ENCODE measurements at places on chromosomes 3 and 15.

- no peaks in the 10 kb centered on the region for H3K36me3 ChIP-seq
- H3K4me1 ChIP-seq, result no peaks in the 10 kb centered on the region
- H3K27ac ChIP-seq, result no peak overlapping the region
- DNase-seq, result no peak
- H3K27me3 ChIP-seq, result no peaks in the 10 kb centered on the region
These were observed 63.6 kb downstream of the SCN5A start for GRCh38 chr3:38585791-38586420.

DNA sequence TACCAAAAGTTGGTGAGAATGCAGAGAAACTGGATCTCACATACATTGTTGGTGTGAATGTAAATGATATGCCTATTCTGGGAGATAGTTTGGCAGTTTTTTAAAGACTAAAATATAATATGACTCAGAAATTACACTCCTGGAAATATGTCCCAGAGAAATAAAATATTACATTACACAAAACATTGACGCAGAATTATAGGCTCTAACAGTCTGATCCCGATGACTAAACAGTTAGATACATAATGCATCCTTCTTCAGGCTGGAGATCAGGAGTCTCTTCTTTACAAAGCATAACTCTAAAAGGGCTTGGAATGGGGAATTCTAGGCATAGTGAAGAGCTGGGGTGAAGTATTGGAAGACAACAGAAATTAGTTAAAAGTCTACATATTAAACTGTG, 586.2 kb upstream of the NECTIN3 start:
- peaks cover 3% of the 10 kb centered on the region for H3K36me3 ChIP-seq
- H3K4me1 ChIP-seq, result no peaks in the 10 kb centered on the region
- H3K27me3 ChIP-seq, result peaks cover 1% of the 10 kb centered on the region

GRCh38 chr3:71140477-71140876, 443.1 kb downstream of the FOXP1 start:
- peaks cover 41% of the 10 kb centered on the region for H3K4me1 ChIP-seq
- no peaks in the 10 kb centered on the region for H3K27me3 ChIP-seq
- peak overlapping the region; percentile 87 for H3K27ac ChIP-seq
- H3K36me3 ChIP-seq, result peaks cover 17% of the 10 kb centered on the region
- no peak for DNase-seq

DNA sequence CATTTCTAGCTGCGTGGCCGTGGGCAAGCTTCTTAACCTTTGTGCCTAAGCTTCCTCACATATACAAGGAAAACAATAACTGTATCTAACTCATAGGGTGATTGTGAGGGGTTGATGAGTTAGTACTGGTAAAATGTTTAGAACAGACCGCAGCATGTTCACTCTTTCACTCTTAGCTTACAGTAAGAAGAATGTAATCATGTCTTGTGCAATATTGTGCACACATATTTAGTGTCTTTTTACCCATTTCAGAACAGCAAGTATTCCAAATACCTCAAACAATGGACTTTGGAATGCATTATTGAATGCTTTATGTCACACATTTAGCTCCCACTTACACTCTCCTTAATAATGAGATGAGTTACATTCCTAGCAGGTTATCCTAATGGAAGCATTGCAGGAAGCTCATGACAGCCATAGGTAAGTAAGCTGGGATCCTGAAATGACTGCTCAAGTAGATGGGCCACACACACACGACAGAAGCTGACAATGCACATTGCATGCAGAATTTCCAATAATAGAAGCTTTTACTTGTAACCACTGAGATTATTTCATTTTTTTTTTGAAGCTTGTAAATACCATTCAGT, 468.9 kb upstream of the WNT5A start:
- no peaks in the 10 kb centered on the region for H3K4me1 ChIP-seq
- no peaks in the 10 kb centered on the region for H3K36me3 ChIP-seq
- H3K27me3 ChIP-seq, result no peaks in the 10 kb centered on the region
- DNase-seq, result no peak
- H3K27ac ChIP-seq, result no peak overlapping the region

DNA sequence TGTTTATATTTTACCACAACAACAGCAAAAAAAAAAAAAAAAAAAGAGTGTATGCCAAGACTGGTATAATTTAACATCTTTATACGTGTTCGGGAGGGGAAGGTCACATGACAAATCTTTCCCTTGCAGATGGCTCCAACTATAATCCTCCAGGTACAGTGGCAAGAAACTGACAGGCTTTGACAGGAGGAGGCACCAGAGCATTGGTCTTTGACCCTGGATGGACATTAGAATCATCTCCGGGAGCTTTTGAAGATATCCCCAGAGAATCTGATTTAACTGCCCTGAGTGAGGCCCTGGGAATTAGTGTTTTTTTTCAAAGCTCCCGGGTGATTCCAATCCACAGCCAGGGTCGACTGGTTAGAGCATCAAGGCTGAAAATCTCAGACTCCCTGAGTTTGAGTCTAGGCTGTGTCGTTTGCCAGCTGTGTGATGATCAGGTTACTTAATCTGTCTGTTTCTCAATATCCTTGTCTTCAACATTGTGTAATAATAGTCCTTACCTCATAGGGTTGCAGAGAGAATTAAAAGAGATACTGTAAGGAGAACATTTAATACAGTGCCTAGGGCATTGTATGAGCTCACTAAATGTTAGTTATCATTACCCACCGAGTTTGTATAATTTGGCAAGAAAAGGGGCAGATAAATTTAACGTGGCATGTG, 8.9 kb upstream of the SEMA5B start:
- H3K27me3 ChIP-seq, result peaks cover 43% of the 10 kb centered on the region
- H3K36me3 ChIP-seq, result no peaks in the 10 kb centered on the region
- H3K4me1 ChIP-seq, result no peaks in the 10 kb centered on the region
- no peak overlapping the region for H3K27ac ChIP-seq
- H3K4me3 ChIP-seq, result no peak overlapping the region

- no peaks in the 10 kb centered on the region for H3K36me3 ChIP-seq
- no peak overlapping the region for H3K4me3 ChIP-seq
- H3K4me1 ChIP-seq, result no peaks in the 10 kb centered on the region
- peaks cover 3% of the 10 kb centered on the region for H3K27me3 ChIP-seq
- no peak overlapping the region for H3K27ac ChIP-seq
These were observed 810.0 kb upstream of the NR2F2 start for GRCh38 chr15:95520511-95520910.

GRCh38 chr3:94787734-94788270, 724.9 kb downstream of the NSUN3 start:
- H3K27me3 ChIP-seq, result no peaks in the 10 kb centered on the region
- H3K4me1 ChIP-seq, result no peaks in the 10 kb centered on the region
- no peaks in the 10 kb centered on the region for H3K36me3 ChIP-seq

DNA sequence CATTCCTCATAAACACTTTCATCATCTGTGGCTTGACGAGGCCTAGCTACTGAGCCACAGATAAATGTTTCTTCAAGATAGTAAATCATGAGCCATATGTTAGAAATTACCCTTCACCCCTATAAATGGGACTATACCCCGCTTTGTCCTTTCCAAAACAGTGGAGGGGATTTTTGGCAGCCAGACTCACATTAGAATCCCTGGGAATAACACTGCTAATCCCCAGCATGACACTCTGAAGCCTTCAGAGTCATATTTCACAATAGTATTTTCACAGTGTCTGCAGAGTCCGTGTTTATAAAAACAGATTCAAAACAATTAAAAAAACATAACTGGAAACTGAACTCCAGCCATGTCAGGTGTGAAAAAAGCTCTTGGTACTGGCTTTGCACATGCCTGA, 271.6 kb downstream of the ERC2 start:
- no peak for DNase-seq
- H3K4me3 ChIP-seq, result no peak overlapping the region
- H3K27ac ChIP-seq, result no peak overlapping the region
- peaks cover 2% of the 10 kb centered on the region for H3K27me3 ChIP-seq
- H3K4me1 ChIP-seq, result no peaks in the 10 kb centered on the region

- no peaks in the 10 kb centered on the region for H3K27me3 ChIP-seq
- H3K36me3 ChIP-seq, result no peaks in the 10 kb centered on the region
- H3K4me1 ChIP-seq, result peaks cover 5% of the 10 kb centered on the region
These were observed 8.6 kb downstream of the PLA2G4E start for GRCh38 chr15:42012241-42012640.

DNA sequence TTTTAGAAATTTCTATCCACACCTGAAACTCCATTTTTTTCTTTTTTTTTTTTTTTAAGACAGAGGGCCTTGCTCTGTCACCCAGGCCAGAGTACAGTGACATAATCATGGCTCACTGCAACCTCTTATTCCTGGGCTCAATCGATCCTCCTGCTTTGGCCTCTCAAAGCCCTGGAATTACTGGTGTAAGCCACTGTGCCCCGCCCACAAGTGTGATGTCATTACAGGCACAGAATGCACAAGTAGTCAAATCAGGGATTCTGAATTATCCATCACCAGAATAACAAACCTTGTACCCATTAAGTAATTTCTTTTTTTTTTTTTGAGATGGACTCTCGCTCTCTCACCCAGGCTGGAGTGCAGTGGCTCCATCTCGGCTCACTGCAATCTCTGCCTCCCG, 1.9 kb downstream of the UQCRC1 start:
- peaks cover 23% of the 10 kb centered on the region for H3K4me1 ChIP-seq
- no peaks in the 10 kb centered on the region for H3K27me3 ChIP-seq
- peaks cover 48% of the 10 kb centered on the region for H3K36me3 ChIP-seq
- no peak overlapping the region for H3K4me3 ChIP-seq

- H3K27ac ChIP-seq, result no peak overlapping the region
- no peaks in the 10 kb centered on the region for H3K27me3 ChIP-seq
- H3K4me1 ChIP-seq, result no peaks in the 10 kb centered on the region
- peaks cover 80% of the 10 kb centered on the region for H3K36me3 ChIP-seq
- H3K4me3 ChIP-seq, result no peak overlapping the region
These were observed 77.7 kb upstream of the LIMD1 start for GRCh38 chr3:45516829-45517228.

DNA sequence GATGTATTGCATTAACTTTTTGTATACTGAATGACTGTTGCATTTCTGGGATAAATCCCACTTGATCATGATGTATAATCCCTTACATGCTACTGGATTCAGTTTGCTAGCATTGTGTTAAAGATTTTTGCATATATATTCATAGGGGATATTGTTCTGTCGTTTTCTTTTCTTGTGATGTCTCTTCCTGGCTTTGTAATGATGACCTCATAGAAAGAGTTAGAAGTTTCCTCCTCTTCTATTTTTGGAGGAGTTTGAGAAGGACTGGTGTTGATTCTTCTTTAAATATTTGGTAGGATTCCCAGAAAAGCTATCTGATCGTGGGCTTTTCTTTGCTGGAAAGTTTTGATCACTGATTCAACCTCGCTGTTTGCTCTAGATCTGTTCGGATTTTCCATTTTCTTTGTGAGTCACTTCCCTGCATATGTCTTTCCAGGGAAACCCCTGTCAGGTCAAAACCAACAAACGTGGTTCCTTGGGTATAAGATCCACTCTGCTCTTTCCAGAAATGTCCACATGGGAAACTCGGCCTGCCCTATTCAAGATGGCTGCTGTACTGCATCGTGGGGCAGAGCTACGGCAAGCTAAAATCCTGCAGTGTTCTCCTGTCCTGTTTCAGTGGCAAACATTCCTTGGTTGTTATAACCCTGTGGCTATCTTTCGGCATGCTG, 120.4 kb downstream of the GABRG3 start:
- H3K36me3 ChIP-seq, result no peaks in the 10 kb centered on the region
- DNase-seq, result no peak
- no peaks in the 10 kb centered on the region for H3K27me3 ChIP-seq
- H3K4me3 ChIP-seq, result no peak overlapping the region
- no peaks in the 10 kb centered on the region for H3K4me1 ChIP-seq

DNA sequence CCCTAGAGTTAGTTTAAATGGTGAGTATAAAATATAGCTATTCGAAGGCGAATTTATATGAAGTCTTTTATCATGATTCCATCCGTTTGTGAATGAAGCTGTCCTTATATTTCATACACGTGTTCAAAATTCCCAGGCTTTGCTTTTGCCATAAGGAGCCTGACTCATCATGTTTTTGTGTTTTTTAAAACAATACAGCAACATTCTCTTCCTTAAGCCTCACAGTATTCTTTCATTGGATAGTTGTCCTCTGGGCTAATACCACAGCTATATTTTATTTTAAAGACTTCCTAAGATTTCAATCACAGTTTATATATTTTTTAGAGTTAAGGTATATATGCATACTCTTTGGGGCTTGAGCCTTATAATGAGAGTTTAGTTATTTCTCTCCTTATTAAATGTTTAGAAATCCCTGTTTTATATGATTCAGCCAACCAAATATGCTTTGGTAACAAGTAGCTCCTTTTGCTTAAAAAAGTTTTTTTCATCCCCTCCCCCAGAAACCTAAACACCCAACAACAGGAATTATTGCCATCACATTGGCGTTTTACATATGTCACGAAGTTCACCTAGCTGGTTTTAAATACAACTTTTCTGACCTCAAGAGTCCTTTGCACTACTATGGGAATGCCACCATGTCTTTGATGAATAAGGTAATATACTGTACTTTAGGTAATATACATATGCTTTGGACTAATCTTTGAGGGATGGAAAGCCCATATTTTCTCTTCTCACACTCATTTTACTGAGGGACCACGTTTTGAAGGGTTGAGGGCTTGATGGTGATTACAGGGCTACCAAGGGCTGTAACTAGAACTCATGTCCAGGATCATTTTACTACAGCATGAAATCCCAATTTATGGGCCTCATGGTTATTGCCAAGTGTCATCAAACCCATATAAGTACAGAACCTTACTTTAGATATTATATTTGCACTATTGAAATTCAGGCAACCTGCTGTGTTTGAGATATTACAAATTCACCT, 28.5 kb downstream of the ST3GAL6 start:
- H3K27ac ChIP-seq, result no peak overlapping the region
- DNase-seq, result no peak
- H3K36me3 ChIP-seq, result peaks cover 9% of the 10 kb centered on the region
- H3K4me1 ChIP-seq, result no peaks in the 10 kb centered on the region
- peaks cover 6% of the 10 kb centered on the region for H3K27me3 ChIP-seq

DNA sequence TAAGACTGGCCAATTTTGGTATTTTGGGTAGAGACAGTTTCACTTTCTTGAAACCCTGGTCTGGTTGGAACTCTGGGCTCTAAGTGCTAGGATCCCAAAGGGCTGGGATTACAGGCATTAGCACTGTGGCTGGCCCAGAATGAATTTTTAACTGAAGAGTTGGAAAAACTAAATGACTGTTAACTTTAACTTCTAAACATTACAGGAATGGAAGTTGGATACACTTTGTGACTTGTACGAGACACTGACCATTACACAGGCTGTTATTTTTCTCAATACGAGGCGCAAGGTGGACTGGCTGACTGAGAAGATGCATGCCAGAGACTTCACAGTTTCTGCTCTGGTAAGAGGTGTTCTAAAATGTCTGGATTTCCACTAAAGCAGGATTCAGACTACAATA, 3.5 kb downstream of the EIF4A2 start:
- peaks cover 82% of the 10 kb centered on the region for H3K36me3 ChIP-seq
- H3K4me3 ChIP-seq, result peak overlapping the region; percentile 99
- peaks cover 75% of the 10 kb centered on the region for H3K4me1 ChIP-seq
- H3K27ac ChIP-seq, result peak overlapping the region; percentile 37
- DNase-seq, result no peak

Data from naive thymus-derived CD8-positive, alpha-beta T cell (primary cell).